Activated T-helper 2 cell treated with anti-CD3 and anti-CD28 coated beads, Interferon-gamma antibody, Interleukin-2, Interleukin-4, amounts not matched to agents 10 μg/mL and 5 μg/mL and 100 μg/mL, durations not matched to agents 14 hours and 24 hours and 36 hours (primary cell): ENCODE measurements at places on chromosomes 6 and 20.

GRCh38 chr6:77040568-77041195 is 422.6 kb downstream of the HTR1B start:
- no peak for DNase-seq

GRCh38 chr6:37029249-37029971 is 24.0 kb downstream of the FGD2 start:
- DNase-seq, result peak; percentile 33

DNA sequence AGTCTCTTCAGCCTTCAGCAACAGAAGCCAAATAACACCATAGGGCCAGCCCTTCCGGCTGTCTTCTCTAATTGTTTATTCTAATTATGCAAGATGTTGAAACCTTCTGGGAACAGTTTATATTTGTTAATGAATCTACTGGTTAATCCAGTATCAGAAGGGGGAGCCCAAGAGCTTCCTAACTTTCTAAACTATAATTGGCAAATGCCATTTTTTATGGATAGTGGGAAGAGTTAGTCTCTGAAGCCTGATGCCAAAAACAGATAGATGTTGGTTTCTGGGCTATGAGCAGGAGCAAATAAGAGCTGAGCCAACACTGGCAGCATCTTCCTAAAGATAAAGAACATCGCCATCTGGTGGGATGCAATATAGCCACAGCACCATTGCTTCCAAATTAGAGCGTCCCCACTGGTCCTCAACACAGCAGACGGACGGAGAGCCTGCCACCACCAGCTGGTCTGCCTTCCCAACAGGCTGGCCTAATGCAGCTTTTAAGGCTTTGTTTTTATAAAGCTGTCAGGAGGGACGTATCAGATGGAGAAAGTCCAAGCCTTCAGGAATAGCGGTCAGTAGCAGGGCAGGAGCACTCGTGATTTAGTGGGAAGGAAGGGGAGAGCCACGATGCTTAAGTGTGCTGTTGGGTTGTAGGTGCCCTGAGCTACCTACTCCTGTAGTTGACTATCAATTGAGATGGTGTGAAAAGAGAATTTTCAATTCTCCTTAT is 118.8 kb downstream of the RALGAPA2 start:
- no peak for DNase-seq

DNA sequence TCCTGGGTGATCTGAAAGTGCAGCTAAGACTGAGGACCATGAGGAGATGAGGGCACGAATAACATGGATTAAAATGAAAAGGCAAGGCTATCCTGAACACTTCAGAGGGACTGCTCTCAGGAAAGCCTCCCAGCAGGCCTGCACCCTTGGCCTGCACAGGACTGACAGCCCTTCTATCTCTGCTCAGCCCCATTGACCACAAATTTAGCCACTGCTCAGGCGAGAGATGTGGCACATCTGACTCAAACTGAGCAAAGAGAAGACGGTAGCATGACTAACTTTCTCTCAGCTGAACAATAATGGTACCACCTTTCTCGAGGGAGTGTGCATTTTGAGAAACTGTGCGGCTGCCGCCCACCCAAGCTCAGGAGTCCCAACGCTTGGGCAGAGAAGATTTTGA is 257.5 kb downstream of the ADGB start:
- no peak for DNase-seq

GRCh38 chr20:56458206-56458821 is 10.1 kb upstream of the RTF2 start:
- DNase-seq, result no peak

GRCh38 chr6:90765491-90765890 is 178.6 kb upstream of the MAP3K7 start:
- DNase-seq, result no peak

DNA sequence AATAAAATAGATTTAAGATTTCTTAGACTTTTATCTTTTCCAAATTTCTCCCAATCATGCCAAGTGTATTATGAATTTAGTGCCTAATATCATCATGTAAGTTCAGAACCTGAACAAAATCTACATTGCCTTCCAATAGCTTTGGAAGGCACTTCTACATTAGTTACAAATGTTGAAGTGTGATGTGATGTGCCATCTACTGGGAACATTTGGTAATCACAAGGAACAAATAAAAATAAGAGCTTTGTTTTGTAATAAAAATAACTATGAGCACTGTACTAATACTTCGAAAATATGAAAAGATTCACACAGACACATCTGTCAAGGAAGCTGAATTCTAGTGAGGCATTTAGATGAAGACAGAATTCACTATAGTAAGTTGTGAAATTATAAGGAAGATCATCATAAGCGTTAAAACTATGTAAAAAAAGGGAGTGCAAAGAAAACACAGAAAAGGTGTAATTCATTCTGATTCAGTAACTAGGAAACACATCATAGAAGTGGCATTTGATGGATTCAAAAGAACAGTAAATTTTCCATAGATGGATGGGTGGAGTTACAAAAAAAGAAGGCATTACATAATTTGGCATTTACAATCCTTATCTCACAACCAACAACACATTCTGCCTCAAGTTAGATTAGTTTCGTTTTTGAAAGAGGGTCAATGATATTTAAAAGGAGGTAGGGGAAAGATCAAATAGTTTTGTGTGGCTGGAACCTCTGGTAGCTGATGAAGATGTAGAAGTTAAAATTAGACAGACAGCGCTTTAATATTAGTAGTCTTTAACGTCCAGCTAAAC is 161.0 kb downstream of the ASCC3 start:
- no peak for DNase-seq

DNA sequence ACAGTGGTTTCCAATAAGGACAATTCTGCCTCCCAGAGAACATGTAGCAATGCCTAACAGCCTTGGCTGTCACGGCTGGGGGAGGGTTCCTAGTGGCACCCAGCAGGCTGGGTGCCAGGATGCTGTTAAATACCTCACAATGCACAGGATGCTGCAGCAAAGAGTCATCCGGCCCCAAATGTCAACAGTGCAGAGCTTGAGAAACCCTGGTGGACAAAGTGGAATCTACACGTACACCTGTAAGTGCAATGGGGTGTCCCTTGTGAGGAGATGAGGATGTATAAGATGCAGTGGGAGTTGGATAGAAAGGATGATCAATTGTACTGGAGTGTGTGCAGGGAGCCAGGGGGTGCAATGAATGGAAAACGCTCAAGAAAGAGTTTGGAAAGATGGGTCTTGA is 142.4 kb downstream of the FNDC1 start:
- DNase-seq, result no peak

DNA sequence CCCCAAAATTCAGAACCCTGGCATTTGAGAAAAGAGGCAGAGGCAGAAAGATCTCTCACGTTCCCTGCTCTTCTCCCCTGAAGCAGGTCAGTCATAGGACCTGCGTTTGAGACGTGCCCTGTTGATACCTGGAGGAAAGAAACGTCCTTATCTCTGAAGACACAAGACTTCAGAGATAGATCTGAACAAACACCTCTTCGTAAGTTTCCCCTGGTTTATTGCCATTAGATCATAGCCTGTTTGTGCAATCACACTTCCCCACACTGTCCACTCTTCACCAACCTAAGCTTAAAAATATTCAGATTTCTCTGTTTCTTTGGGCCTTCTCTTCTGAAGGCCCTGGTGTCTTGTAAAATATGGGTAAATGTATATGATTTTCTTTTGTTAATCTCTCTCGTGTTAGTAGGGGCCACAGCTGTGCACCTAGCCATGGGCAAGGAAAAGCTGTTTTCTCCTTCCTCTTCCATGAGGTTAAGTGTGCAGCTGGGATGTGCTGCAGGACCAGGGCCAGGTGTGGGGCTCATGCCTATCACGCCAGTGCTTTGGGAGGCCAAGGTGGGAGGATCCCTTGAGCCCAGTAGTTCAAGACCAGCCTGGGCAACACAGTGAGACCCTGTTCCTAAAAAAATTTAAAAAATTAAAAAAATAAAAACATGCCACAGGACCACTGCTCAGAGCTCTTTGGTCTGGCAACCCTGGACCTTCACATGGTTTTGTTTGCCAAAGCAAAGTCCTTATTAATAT is 4.7 kb upstream of the SLC22A2 start:
- DNase-seq, result no peak

- DNase-seq, result peak; percentile 35
Observed at GRCh38 chr20:51631011-51631950, 88.8 kb upstream of the NFATC2 start.

DNA sequence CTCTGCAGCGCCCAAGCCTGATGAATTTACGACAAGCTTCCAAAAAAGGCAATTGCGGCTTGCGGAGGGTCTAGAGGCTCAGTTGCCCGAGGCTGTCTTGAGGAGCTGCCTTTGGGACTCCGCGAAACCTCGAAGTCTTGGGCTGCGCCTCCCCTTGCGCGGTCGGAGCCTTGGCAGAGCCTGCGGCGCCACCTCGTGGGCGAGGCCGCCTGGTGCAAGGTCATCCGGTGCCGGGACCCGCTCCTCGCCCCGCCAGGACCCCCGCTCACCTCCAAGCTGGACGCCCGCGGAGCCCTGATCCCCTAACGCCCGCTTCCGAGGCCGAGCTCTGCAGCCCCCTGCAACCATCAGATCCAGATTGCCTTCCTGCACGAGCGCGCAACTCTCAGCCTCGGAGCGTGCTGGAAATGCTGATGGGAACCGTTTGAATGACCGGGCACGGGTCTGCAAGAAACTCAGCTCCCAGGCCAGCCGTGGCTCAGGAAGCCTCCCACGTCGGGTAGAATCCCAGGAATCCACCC is 14.9 kb upstream of the FAM210B start:
- DNase-seq, result peak; percentile 13

- DNase-seq, result no peak
Observed at GRCh38 chr6:35015476-35015875, 125.7 kb downstream of the TCP11 start.

GRCh38 chr6:140370441-140370840 is 996.0 kb upstream of the CITED2 start:
- DNase-seq, result no peak

GRCh38 chr20:44650771-44651433 is 597 bp downstream of the ADA start:
- peak; percentile 30 for DNase-seq

DNA sequence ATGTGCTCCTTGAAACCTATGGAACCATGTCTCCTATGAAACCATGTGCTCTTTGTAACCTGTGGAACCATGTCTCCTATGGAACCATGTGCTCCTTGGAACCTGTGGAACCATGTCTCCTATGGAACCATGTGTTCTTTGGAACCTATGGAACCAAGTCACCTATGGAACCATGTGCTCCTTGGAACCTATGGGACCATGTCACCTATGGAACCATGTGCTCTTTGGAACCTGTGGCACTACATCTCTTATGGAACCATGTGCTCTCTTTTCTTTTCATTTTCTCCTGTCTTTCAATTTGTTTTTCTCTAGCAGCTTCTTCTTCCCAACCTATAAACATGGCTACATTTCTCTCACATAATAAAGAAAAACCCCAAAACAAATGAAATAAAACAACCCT is 11.9 kb upstream of the CCN2 start:
- no peak for DNase-seq

DNA sequence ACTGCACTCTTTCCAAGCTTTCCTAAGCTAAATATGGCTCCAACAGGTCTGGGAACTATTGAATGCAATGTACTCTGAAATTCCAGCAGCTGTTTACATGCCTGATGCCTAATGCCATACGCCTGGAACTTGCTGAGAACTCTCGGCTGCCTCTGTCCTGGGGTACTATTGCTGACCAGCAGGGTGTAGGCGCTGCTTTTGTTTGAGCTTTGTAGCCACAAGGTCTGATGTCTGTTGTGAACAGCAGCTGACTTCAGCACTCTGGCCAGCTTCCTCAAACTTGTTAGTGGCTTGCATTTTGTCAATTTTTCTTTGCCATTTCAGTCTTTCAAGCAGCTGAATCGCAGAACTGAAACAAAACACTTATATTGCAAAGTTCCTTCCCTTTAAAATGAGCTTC is 26.7 kb downstream of the SAYSD1 start:
- DNase-seq, result no peak

- no peak for DNase-seq
Observed at GRCh38 chr6:116393430-116393829, 22.7 kb downstream of the DSE start.

DNA sequence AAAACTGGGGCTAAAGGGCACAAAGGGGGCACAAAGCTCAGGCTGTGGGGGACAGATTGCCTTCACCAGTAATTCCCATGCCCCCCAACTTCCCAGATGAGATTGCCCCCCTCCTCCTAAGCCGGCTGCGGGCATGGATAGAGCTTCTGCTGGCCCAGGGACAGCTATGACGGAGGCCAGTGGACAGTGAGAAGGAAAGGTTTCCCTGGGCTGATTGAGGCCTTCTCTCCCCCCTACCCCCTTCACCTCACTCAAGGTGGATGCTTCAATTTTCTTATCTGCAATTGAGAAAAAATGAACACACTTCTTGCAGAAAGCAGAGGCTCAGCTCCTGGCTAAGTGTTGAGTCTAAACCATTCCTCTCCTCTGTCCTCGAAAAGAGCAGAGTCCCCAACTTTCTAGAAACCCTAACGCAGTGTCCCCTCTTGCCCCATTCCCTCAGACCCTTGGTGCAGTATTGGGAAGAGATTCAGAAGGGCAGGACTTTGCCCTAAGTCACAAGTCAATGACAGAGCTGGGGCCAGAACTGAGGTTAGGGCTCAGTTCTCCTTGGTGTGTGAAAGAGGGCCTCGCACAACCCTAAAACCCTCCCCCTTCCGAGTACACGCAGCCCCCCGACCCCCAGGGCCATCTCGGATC is 808 bp downstream of the SDC4 start:
- DNase-seq, result no peak

DNA sequence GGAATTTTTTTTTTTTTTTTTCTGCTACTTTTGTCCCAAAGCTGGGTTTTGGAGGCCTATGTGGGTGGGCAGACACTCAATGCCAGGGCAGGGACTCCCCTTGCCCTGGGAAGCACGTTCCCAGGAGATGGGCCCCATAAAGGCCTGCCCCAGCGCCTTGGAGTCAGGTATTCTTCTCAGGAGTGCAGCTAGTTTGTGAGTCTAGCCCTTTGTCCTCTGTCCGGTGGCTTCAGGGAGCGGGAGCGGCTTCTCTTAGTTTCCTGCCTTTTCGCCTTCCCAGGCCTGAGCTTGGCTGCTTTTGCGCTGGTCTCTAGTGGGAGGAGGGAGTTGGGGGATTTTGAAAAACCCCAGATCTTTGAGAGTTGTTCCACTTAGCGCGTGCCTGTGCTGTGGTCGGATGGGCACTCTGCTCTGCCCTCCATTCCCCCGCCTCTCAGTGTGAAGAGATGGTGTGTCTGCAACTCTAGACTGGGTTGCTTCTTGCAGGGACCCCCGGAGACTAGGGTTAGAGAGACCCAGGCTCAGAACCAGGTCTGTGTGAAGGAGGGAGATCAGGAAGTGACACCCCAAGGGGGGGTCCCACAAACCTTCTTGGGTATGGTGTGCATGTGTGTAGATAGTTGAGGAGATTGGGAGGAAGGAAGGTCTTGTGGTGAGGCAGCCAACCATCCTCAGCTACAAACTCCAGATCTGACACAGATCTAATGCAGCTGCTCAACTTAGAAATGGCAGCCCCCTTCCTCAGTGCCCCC is 1.3 kb downstream of the PLCG1 start:
- DNase-seq, result peak; percentile 42

DNA sequence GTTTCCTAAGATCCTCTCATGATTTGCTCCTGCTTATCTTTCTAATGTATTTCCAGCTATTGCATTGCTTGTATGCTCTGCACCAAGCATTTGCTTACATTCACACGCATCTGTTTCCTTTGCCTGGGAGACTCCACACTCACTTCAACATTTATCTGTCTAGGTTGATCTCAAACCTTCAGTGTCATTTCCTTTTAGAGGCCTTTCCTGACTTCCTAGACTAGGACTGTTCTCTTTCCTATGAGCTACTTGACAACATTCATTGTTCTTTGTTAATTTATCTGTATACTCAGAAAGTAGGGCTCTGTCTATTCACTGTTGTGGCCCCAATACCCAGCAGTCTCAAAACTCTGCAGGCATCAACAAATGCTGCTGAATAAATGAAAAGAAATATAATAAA is 84.4 kb downstream of the WASF1 start:
- no peak for DNase-seq
